ENCODE measurements at places on chromosomes 6 and 20.

GRCh38 chr20:17972121-17972520 lies 3.3 kb downstream of the MGME1 start:
- DNase-seq = no peak

GRCh38 chr6:45094831-45095230 lies 233.3 kb upstream of the RUNX2 start:
- no peak for DNase-seq

- no peak for DNase-seq
Measured at GRCh38 chr20:4949833-4950178, 51.5 kb downstream of the SLC23A2 start.

- no peak for DNase-seq
Measured at GRCh38 chr6:25547797-25548196, 104.2 kb upstream of the SCGN start.

DNA sequence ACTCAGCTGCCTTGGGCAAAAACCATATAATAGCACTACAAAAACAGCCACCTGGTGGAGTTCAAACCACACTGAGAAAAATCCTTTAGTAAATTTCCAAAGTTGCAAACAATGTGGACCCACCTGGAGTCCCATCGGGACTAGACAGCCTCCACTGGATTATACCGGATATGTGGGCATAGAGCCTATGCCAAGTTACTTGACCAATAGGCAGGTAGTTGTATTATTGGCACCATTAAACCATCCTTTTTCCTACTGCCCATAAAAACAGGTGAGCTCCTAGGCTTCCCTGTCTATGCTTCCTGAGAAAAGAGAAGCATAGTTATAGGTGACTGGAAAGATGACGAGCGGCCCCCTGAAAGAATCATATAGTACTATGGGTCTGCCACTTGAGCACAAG lies 51.7 kb upstream of the ADGRF4 start:
- DNase-seq = no peak

GRCh38 chr20:41865938-41866337 lies 247.8 kb upstream of the CHD6 start:
- no peak for DNase-seq

DNA sequence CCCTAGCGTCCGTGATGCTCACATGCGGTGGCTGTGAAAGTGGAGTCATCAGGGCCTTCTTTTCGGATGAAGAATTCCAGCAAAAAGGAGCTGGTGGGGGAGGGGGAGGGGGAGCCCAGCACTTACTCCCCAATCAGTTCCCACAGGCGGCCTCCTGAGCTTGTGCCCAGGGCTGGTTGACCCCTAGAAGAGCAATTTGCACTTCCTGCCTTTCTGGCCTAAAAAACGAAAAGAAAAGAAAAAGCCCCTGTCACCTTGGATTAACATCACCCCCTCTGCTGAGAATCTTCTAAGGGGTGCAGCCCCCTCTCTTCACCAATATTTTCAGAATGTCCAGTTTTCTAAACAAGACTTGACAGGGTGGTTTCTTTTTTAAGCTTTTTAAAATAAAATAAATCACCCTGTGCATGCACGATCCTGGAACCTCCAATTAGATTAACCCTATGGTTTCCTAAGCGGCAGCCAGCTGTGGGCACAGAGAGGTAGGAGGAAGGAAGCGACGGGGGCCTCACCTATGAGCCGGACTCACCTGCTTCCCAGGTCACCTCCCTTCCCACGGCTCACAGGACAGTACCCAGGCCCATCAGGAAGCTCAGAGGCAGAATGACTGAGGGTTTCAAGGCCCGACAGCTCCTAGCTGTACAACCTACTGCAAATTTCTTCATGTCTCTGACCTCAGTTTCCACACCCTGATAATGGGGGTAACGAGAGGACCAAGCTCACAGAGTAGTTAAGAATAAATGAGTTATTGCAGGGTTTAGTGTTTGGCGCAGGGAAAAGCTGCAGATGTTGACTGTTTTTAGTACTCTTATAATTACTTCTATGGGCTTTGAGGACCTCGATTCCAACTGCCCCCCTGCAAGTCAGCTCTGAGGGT lies 10.5 kb upstream of the TGM2 start:
- no peak for DNase-seq

GRCh38 chr20:45822857-45823256 lies 4.3 kb downstream of the TNNC2 start:
- DNase-seq = no peak

GRCh38 chr20:58911970-58912369 lies 59.5 kb downstream of the GNAS start:
- DNase-seq = no peak

- no peak for DNase-seq
Measured at GRCh38 chr6:113004470-113005270, 657.5 kb downstream of the RFPL4B start.

DNA sequence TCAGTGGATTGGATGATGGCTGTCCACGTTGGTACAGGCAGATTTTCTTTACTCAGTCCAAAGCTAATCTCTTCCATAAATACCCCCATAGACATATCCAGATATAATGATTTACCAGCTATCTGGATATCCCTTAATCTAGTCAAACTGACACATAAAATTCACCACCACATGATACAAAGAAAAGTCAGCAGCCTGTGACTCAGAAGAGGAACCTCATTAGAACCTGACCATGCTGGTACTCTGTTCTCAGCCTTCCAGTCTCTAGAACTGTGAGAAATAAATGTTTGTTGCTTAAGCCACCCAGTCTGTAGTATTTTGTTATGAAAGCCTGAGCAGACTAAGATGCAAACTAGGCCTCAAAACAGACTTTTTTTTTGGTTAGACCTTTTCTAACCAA lies 431.3 kb upstream of the RNF217 start:
- no peak for DNase-seq

DNA sequence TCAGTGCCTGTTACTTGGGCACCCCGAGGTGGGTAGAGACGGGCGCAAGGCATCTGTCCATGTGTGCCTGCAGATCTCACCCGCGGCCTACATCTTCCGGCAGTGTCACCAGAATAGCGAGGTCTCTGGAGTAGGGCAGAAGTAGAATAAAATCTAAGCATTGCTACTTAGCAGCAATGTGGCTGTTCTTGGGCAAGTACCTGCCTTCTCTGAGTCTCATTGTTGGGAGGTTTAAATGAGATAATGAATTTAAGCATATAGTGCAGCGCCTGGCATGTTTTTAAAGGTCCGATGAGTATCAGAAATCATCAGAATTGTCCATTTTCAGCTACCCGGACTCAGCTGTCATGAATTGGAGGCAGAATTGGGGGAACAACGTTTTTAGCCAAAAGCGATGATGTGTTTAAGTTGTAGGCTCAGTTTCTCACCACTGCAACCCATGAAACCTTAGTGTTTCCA lies 800 bp downstream of the ABCC10 start:
- no peak for DNase-seq

DNA sequence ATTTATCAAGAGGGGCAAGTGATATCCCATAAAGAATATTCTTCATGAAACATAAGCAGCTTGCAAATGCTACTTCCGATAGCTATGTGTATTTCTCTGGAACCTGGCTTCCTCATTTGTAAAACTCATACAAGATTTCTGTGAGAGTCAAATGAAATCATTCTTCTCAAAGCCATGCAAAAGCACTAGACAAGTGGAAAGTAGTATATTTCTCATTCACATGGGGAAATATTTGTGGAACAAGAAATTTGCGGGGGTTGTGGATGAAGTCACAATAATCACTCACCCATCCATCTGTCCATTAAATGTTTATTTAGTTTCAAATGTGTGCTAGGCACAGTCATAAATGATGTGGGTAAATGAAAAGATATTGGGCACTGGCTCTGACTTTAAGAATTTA lies 150.5 kb downstream of the IPCEF1 start:
- DNase-seq = no peak
